ENCODE measurements at places on chromosomes 3 and 15.

DNA sequence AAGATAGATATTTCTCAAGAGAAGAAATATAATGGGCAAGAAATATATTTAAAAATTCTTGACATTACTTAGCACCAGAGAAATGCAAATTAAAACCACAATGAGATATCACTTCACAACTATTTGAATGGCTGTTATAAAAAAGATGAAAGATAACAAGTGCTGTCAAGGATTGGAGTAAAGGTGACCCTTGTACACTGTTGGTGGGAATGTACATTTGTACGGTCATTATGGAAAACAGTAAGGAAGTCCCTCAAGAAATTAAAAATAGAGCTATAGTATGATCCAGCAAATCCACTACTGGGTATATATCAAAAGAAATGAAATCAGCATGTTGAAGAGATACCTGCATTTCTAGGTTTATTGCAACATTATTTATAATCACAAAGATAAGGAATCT, 326.4 kb downstream of the GBE1 start:
- no peak for DNase-seq

- no peak for DNase-seq
Measured at GRCh38 chr3:125511420-125512118, 8.4 kb downstream of the SNX4 start.

DNA sequence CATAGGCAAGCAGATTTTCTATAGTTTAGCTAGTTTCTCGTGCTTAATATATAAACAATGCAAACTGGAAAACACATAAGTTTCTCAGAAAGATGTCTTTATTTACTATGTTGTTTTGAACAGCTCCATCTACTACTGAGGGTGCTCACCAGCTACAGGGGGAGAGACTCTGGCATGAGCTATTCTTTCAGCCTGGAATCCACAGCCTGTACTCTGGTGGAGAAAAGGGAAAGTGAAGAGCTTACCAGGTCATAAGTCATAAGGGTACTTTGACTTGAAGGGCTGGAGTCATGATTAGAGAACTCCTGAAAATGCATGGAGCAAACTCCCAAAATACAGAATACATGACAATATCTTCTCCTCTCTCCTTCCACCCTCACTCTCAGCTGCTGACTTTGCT, 4.4 kb upstream of the AVEN start:
- no peak for DNase-seq

GRCh38 chr3:52313774-52314188, 2.3 kb upstream of the DNAH1 start:
- DNase-seq: no peak

GRCh38 chr3:54358316-54358715, 236.0 kb downstream of the CACNA2D3 start:
- no peak for DNase-seq

All from right hindlimb (tissue), 1 donor.